Cardiac muscle cell (in vitro differentiated cells and primary cell): ENCODE measurements at places on chromosomes 6 and 20.

- DNase-seq, result no peak
Measured at GRCh38 chr6:88105741-88106340, 58.2 kb downstream of the SPACA1 start.

- no peak for DNase-seq
Measured at GRCh38 chr20:57667924-57668782, 41.7 kb downstream of the PMEPA1 start.

DNA sequence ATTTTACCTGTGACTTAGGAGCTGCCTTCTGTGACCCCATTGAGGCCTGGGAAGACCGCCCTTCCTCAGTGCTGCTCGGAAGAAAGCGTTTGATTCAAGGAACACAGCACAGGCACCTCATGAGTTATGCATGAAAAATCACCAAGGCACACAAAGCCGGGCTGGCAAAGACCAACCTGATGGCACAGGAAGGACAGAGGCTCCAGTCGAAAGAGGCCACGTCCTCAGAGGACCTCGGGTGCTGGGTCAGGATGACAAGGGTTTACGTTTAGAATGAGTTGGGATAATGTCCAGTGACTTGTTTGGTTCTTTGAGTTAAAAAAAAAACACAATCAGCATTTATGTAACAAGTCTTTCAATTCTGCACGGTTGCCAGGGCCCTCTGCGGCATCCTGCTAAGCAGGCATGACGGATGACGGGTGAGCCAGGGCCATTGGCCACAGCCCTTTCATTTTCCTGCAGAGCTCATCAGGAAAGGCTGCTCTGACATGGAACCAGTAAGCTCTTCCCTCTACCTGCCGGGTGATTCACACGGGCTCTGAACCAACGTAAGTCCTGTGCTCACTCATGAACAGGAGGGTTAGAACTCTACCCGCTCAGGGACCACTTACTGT lies 112.8 kb downstream of the DACT2 start:
- no peak for DNase-seq

- DNase-seq, result peak; percentile 64
Measured at GRCh38 chr20:32674362-32674789, 635 bp upstream of the C20orf203 start.

DNA sequence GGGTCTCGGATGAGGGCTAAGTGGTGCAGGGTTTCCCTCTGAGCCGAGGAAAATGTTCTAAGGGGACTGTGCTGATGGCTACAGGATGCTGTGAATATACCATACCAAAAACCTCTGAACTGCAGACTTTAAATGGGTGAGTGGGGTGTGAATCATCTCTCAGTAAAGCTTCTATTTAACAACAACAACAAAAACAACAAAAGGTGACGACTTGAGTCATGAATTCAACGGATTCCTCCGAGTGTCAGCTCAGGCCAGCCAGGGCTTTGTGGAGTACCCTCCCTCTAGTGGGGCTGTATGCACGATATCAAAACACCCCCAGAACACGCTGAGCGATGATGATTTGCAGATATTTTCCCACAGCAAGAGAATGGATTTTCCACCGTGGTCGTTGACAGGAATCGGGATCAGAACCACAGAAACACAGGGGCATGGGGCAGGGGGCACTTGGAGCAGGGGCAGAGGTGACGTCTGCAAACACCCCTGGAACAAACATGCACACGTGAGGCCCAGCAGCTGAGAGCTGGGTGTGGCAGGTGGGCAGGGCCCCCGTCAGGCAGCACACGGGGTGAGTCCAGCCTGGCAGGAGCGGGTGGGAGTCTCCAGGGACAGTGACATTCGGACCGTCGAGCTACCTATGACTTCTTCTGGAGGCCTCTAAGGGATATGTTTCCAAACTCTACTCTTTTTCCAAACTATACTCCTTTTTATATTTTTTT lies 38.6 kb downstream of the SLC2A4RG start:
- DNase-seq, result no peak

- peak; percentile 86 for DNase-seq
Measured at GRCh38 chr6:68778356-68779020, 143.4 kb downstream of the ADGRB3 start.

GRCh38 chr6:5478380-5478779 lies 217.1 kb downstream of the FARS2 start:
- DNase-seq, result no peak

DNA sequence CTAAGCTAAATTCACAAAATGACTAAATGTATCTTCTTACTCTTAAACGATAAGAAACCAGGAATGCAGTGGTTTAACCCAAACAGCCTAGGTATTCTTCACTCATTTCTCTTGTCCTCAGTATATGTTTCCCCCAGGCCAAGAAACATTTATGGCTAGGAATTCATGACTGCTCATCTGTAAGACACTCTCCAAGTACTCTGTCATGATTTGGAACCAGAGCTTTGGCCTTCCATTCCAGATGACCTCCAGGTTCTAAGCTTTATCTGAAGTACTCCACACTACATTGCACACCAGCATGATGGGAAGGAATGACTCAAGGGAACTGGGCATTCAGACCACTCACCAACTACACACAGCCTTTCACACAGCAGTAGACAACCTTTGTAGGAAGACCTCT lies 29.3 kb downstream of the NT5E start:
- no peak for DNase-seq

- no peak for DNase-seq
Measured at GRCh38 chr6:39330057-39330456, 7.6 kb upstream of the KCNK16 start.

DNA sequence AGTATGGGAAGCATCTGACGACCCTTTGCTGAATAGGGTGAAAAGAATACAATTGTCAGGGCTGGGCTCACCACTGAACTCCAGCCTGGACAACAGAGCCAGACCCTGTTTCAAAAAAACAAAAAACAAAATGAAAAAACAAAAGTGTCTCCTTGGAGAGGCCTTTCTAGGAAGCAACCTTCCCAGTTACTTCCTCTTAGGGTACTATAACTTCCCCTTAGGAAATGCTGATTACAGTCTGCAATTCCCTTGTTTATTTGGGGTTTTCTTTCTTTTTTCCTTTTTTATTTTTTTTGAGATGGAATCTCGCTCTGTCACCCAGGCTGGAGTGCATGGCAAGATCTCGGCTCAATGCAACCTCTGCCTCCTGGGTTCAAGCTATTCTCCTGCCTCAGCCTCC lies 20.5 kb upstream of the TTPAL start:
- no peak for DNase-seq
